NCI-H774 (cell line): ENCODE measurements at places on chromosomes 12 and 14.

GRCh38 chr12:73598626-73599025, 939.0 kb upstream of the ATXN7L3B start:
- no peak for DNase-seq

DNA sequence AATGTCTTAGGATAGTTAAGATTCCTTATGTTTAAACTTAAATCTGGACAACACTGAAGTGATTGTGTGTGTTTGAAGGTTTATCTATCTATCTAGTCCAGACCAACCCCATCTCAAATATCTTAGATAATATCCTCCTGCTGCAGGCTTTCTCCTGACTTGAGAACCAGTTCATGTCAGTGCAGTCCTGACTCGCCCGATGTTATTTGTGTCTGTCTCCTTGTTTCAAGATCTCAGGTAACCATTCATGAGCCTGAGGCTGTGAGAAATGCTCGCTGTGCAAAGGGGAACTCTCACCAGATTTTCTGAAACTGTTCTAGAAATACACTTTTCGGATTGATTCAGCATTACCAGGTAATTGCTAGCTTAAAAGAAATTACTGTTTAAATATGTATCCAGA, 356.2 kb downstream of the SNAPC1 start:
- no peak for DNase-seq

DNA sequence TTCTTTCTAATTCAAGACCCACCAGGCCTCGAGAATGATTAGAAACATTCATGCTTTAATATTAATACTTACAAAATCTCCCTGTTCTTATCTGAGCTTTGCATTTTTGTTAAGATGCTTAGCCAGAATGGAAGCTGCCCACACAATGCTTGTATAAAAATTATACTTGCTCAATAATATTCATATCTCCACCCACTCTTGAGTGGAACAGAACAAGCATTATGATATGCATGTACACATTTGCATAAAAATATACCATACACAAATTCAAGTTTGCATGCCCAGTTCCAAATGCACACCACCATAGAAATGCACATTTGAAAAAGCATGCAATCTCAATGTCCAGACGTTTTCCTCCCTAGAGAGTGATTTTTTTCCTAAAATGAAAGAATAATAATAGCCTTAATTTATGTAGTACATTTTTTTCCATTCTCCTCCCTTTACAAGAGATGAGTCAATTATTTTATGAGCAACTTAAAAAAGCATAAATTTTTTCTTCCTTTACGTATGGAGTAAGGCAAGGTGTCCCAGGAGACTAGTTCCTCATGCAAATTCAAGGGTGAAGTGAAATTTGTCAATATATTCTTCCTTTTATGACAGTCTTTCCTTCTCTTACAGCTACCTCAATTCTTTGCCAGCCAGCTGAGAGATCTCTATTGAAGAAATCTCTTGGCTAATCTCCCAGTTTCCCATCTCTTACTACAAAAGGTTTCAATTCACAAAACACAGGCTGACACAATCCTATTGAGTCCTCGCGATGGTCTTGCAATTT, 313.1 kb upstream of the GARIN6 start:
- DNase-seq: no peak

DNA sequence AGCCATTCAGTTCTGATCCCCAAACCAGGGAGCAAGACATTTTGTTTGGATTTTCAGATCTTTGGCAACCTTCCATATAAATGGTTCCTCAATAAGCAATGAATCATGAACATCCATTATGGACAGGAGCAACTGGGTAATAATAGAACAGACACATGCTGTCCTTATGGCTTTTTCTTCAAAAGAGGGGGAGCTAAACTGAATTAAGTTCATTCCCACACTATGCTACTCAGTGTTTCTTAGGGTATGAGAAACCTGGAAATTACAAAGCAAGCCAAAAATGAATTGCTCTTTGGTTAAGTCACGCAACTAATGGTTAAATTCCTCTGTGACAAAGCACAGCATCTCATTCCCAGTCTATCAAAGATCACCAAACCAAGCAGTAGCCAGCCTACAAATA, 51.0 kb downstream of the PTGER2 start:
- DNase-seq: no peak

DNA sequence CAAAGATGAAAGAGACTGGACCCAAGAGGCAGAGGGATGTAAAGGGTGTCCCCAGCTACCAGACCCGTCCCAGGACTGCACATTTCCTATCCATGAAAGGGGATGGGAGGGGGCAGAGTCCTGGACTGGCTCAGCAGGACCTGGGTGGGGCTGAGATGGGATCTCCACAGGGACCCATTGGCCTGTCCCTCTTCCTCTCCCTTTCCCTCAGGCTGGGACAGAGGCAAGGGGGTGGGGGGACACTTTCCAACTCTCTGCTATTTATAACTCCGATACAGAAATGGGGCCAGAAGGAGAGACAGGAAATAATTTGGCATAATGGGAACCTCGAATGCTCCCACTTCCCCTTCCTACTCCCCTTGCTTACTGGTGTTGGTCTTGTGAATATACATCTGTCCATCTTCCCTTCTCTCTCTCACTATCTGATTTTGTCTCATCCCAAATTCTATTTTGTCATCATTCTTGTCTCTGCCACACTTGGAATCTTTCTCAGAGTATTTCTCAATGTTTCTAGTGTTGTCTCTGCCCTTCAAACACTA, 1.1 kb upstream of the ITGA7 start:
- no peak for DNase-seq
